ENCODE measurements at places on chromosomes 1 and 21. TPM values are rescaled to one million over a fixed set of nuclear protein-coding genes. Genes with fewer than 3 reads are reported as not detected.

- peaks cover 2% of the 10 kb centered on the region for H3K27me3 ChIP-seq
- H3K4me1 ChIP-seq = no peaks in the 10 kb centered on the region
- no peak for DNase-seq
- H3K27ac ChIP-seq = no peak overlapping the region
Observed at GRCh38 chr1:228373681-228374571, 32.7 kb downstream of the TRIM11 start.

DNA sequence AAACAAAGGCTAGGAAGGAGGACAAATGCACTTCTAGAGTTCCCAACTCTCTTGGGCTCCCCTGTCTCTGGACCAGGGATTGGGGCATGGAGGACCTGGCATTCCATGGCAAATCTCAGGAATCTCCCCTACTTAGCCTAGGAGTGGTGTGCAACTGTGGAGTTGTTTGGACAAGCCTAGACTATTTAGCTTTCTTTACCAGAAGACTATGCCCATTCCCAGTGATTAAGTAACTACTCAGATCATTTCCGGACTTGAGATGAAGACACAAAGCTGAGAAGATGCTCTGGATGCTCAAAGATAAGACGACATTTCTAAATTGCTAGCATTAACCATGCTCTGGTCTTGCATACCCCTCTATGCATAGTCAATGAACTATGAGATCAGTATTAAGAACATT is 13.7 kb upstream of the MARK1 start:
- H3K36me3 ChIP-seq = no peaks in the 10 kb centered on the region
- H3K27me3 ChIP-seq = peaks cover 11% of the 10 kb centered on the region
- no peak overlapping the region for H3K4me3 ChIP-seq
- no peak for DNase-seq

DNA sequence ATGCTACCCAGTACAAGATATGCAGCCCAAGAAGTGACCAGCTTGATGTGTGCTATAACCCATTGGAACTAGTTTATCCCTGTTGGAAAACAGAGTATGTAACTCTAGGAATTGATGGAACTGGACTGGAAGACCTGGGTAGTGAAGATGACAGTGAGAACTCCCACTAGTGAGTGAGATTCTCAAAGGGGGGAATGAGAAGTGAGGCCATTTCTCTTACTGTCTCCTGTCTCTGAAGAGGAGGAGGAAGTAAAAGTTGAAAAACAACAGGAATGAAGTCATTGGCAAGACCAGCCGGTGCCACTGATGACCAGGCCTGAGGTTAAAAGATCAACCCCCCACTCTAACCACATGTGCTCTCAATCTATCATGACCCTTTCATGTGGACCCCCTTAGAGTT is 20.9 kb downstream of the PLA2G2F start:
- H3K27ac ChIP-seq = no peak overlapping the region
- no peak overlapping the region for H3K4me3 ChIP-seq
- H3K4me1 ChIP-seq = peaks cover under 1% of the 10 kb centered on the region
- peaks cover 2% of the 10 kb centered on the region for H3K27me3 ChIP-seq
- DNase-seq = no peak

- H3K4me3 ChIP-seq = no peak overlapping the region
- no peaks in the 10 kb centered on the region for H3K36me3 ChIP-seq
- H3K4me1 ChIP-seq = no peaks in the 10 kb centered on the region
- DNase-seq = no peak
Observed at GRCh38 chr1:3121401-3122210, 52.6 kb downstream of the PRDM16 start.

Gene SUSD4
- total RNA-seq = not detected

DNA sequence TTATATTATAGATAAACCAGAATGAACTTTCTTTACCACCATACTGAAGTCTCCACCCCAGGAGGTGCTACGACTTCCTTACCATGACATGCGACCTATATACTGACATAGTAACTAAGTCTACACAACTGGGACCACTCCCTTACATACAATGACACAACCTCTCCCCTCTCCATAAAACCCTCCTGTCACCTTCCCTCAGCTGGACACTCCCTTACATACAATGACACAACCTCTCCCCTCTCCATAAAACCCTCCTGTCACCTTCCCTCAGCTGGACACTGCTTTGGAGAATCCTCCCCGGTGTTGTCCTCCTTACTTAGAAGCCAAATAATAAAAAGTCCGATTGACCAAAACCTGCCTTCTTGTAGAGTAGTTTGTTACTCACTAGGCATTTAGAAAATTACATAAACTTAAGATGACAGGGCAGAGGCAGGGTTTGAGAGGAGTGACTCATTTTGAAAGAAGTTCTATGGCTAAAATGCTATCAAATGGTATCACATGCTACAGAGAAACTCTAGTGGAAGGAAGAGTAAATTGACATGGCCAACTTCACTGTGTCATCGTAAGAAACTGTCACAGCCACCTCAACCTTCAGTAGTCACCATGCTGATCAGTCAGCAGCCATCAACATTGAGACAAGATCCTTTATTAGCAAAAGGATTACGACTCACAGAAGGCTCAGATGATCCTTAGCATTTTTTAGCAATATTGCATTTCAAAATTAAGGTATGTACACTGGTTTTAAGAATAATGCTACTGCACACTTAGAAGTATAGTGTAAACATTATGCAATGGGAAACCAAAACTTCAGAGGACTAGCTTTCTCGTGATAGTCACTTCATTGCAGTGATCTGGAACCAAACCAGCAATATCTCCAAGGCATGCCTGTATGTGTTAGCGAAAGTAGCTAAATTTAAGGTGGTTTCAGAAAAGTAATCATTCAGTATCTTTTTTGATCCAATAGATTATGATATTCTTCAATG is 56.4 kb downstream of the AHCTF1 start:
- H3K27me3 ChIP-seq = no peaks in the 10 kb centered on the region
- no peak for DNase-seq
- H3K27ac ChIP-seq = peak overlapping the region; percentile 10
- H3K36me3 ChIP-seq = peaks cover 40% of the 10 kb centered on the region
- peaks cover 19% of the 10 kb centered on the region for H3K4me1 ChIP-seq

DNA sequence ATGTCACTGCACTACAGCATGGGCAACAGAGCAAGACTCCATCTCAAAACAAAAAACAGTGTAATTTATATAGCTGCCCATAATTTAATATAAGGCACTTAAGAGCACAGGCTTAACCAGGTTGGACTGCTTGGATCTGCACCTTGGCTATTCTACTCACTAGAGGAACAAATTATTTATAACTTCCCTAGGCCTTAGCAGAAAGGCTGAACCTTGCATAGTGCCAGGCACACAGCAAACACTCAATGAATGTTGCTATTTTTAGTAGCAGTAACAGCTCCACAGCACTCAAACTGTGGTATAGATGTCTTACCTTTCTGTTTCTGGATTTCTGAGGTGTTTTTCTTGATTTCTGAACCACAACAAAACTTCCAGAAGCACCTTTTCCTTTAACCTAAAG is 19.8 kb downstream of the HP1BP3 start:
- no peaks in the 10 kb centered on the region for H3K4me1 ChIP-seq
- H3K4me3 ChIP-seq = no peak overlapping the region
- no peak overlapping the region for H3K27ac ChIP-seq
- H3K27me3 ChIP-seq = no peaks in the 10 kb centered on the region
- DNase-seq = no peak
- H3K36me3 ChIP-seq = peaks cover 37% of the 10 kb centered on the region

DNA sequence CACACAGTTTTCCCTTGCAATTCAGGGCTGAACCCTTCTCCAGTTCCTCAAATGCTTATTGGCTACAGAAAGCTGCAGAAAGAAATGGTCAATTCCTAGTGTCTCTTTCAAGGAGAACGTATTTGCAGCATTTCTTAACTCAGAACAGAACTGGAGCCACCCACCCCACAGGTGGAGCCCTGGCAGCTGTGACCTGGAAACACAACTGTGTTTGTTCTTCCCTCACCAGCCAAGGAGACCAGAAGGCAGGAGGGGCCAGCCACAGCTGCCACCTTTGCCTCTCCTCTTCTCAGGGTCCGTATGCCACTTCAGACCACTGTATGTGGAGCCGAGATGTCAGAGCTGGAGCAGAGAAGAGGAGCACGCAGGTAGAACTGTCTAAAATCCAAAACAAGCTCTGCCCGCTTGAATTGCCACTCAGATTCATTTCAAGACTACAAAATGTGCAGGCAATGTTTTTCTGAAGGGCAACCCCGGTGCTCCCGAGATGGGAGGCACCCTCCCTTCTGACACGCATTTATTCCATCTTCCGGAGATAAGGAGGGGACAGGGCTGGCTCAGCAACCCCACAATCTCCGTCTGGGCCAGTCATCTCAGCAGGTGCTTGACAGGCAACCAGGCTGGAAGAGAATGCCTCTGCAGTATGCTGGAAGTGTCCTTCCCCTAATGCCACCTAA is 16.7 kb downstream of the CD247 start:
- no peaks in the 10 kb centered on the region for H3K27me3 ChIP-seq
- peaks cover 99% of the 10 kb centered on the region for H3K4me1 ChIP-seq
- DNase-seq = no peak
- peaks cover 55% of the 10 kb centered on the region for H3K36me3 ChIP-seq
- H3K27ac ChIP-seq = peak overlapping the region; percentile 82

Gene WDR64
- total RNA-seq = not detected

Gene F3
- total RNA-seq = 0.16 TPM

DNA sequence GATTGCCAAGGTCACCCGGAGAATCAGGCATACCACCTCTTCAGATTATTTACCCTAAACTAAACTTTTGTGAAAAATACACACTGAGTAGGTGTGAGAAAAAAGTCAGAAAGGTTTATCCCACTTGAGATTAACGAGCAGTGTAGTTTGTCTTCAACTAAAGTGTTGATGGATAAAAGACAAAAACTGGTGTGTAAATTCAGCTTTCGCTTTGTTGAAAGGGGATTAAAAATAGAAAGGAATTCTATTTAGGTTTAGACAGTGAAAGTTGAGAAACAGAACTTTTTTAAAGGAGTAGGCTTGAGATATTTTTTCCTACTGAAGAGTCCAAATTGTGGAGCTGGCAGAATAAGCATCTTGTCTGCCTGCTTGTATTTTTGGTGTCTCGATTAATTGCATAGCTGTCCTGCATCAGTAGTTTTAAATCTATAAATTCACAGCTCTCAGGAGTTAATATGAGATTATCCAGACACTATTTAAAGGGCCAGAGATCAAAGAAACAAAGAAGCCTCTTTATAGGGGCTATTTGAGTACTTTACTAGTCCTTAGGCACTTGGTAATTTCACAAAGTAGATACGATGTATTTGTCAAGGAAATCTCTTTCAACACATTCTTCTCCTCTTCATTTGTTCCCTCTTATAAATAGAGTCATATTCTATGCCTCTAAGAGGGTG is 46.7 kb upstream of the RABGAP1L start:
- H3K27ac ChIP-seq = no peak overlapping the region
- H3K27me3 ChIP-seq = peaks cover 12% of the 10 kb centered on the region
- H3K4me1 ChIP-seq = no peaks in the 10 kb centered on the region
- no peaks in the 10 kb centered on the region for H3K36me3 ChIP-seq
- no peak overlapping the region for H3K4me3 ChIP-seq

DNA sequence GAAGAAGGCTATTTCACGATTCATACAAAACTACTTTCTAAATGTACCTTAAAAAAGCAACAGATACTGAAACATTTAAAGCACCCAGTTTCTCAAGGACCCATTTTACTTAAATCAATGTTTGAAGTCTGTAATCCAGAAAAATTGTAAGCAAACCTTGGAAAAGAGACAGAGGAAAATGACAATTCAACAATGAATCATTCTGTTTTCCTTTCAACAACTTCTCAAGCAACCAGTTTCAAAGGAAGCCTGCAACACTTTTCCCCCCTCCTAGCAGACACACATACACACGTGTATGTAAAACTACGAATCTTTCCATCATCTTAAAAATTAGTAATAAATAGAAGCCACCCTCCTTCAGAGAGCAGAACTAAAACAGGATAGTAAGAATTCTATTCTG is 1.2 kb downstream of the RERE start:
- H3K36me3 ChIP-seq = no peaks in the 10 kb centered on the region
- no peak for DNase-seq

Gene EXTL1
- not detected for total RNA-seq

DNA sequence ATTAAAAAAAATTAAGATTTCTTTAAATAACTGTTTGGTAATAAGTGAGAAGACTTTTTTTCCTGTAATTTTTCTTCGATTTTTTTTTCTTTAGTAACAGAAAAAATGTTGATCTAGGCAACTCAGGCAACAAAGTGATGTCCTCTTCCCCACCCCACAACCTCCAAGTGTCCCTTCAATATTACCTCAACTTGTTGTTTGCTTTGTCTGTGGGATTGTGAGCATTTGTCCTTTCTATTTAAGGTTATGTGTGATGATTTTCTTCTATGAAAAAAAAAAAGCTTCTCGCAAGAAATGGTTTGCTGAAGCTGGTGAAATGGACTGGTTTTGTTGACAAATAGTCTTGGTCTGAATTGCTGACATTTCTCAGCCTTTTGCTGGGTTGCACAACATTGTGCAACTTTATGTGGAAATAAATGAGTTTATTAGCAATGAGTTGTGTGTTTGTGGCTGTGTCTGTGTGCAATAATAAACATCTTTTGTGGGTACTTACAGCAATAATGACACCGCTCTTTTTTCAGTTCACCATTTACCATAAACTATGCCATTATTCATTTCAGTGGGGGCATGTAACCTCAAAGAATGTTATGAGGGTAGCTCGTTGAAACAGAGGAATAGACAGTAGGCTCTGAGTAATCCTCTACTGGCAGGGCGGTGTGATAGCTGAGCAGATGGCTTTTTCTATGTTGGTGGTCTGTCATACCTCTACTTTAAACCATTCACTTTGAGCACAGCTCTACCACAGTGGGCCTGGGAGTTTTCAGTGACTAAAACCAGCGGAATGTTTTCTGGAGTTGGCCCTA is 218.4 kb downstream of the HLX start:
- no peak for DNase-seq
- peaks cover 1% of the 10 kb centered on the region for H3K36me3 ChIP-seq
- H3K27me3 ChIP-seq = peaks cover 3% of the 10 kb centered on the region
- no peak overlapping the region for H3K27ac ChIP-seq
- H3K4me1 ChIP-seq = peaks cover 9% of the 10 kb centered on the region

Gene KCNN3
- 0.36 TPM for total RNA-seq

- no peak overlapping the region for H3K4me3 ChIP-seq
- no peaks in the 10 kb centered on the region for H3K27me3 ChIP-seq
- no peak for DNase-seq
- H3K4me1 ChIP-seq = peaks cover 4% of the 10 kb centered on the region
- H3K27ac ChIP-seq = no peak overlapping the region
Observed at GRCh38 chr1:206649261-206649921, 14.1 kb downstream of the DYRK3 start.

Gene KIAA1614
- 0.17 TPM for total RNA-seq

GRCh38 chr1:32215629-32216480 is 6.3 kb downstream of the TMEM234 start:
- peaks cover 17% of the 10 kb centered on the region for H3K4me1 ChIP-seq
- H3K27ac ChIP-seq = no peak overlapping the region
- no peaks in the 10 kb centered on the region for H3K27me3 ChIP-seq
- DNase-seq = peak; percentile 35
- H3K36me3 ChIP-seq = peaks cover 6% of the 10 kb centered on the region

GRCh38 chr1:41242342-41243078 is 404 bp upstream of the SCMH1 start:
- H3K36me3 ChIP-seq = no peaks in the 10 kb centered on the region
- H3K27ac ChIP-seq = peak overlapping the region; percentile 37
- H3K4me1 ChIP-seq = peaks cover 31% of the 10 kb centered on the region
- DNase-seq = no peak
- no peaks in the 10 kb centered on the region for H3K27me3 ChIP-seq
- H3K4me3 ChIP-seq = peak overlapping the region; percentile 80

Gene PBX1
- total RNA-seq = not detected

GRCh38 chr1:77938651-77939050 is 40.2 kb downstream of the FUBP1 start:
- H3K27ac ChIP-seq = no peak overlapping the region
- peaks cover 20% of the 10 kb centered on the region for H3K36me3 ChIP-seq
- no peaks in the 10 kb centered on the region for H3K27me3 ChIP-seq

GRCh38 chr1:64397541-64397940 is 72.4 kb upstream of the CACHD1 start:
- no peak for DNase-seq
- no peaks in the 10 kb centered on the region for H3K36me3 ChIP-seq
- H3K27ac ChIP-seq = no peak overlapping the region
- no peaks in the 10 kb centered on the region for H3K4me1 ChIP-seq
- H3K4me3 ChIP-seq = no peak overlapping the region
- peaks cover 6% of the 10 kb centered on the region for H3K27me3 ChIP-seq

Measured in activated T-helper 1 cell treated with anti-CD3 and anti-CD28 coated beads, Interleukin-12 subunit alpha, Interleukin-12 subunit beta, Interleukin-2, Interleukin-4 antibody, amounts not matched to agents 30 ng/mL and 10 ng/mL and 1 ng/mL, durations not matched to agents 14 hours and 24 hours and 36 hours (primary cell).